ENCODE measurements at places on chromosomes 16 and 17.

GRCh38 chr16:3467182-3467581 is 23.7 kb downstream of the NAA60 start:
- H3K4me1 ChIP-seq, result peaks cover 32% of the 10 kb centered on the region
- DNase-seq, result no peak
- H3K27ac ChIP-seq, result no peak overlapping the region
- H3K4me3 ChIP-seq, result no peak overlapping the region
- no peaks in the 10 kb centered on the region for H3K27me3 ChIP-seq

DNA sequence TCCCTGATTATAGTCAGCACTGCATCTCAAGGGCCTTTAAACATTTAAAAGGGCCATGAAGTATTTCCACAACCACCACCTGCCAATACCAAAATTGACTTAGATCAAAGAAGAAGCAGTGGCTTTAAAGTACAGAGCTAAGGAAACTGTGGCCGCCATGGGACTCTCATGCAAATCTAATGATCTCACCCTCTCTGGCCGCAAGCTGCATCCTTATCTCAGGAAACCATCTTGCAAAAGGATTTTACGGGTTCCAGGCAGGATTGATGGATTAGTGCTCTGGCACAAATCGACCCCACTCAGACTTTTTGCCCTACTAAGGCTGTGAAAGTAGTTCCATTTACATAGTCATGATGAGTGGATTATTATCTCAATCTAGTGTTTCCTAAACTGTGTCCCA is 22.6 kb downstream of the CDRT4 start:
- no peak overlapping the region for H3K4me3 ChIP-seq
- H3K27me3 ChIP-seq, result no peaks in the 10 kb centered on the region
- no peak overlapping the region for H3K27ac ChIP-seq
- peaks cover 9% of the 10 kb centered on the region for H3K36me3 ChIP-seq
- peaks cover 6% of the 10 kb centered on the region for H3K4me1 ChIP-seq
- DNase-seq, result no peak

DNA sequence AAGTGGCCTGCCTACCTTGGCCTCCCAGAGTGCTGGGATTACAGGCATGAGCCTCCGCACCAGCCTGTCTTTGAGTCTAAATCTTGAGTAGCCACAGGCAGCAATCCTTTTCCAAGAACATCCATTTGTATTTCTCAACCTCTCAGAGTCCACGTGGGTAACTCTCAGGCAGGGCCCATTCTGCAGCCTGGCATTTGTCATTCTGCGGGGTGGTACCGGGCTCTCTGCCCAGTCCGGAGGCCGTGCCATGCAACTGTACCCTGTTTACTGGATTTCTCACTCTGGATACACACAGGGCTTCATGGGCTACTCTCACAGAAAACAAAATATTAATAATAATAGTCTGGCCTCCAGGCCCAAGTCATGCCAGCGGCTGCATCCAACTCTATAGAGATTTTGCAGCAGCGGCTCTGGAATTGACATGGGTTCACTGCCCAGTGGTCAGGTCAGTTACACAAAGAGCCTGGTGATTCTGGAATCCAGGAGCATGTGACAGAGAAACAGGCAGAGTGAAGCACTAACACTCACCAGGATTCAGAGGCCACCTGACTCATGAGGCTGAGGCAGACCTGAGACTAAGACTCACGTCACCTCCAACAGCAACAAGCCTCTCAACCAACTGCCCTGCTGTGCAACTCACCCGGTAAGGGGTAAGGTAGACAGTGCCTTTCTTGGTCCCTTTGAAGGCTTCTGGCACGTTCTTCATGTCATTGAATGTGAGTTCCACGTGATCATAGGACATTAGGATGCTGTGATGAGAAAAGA is 4.0 kb downstream of the WBP2 start:
- H3K36me3 ChIP-seq, result peaks cover 35% of the 10 kb centered on the region
- no peak for DNase-seq
- H3K4me1 ChIP-seq, result peaks cover 26% of the 10 kb centered on the region
- H3K4me3 ChIP-seq, result no peak overlapping the region

DNA sequence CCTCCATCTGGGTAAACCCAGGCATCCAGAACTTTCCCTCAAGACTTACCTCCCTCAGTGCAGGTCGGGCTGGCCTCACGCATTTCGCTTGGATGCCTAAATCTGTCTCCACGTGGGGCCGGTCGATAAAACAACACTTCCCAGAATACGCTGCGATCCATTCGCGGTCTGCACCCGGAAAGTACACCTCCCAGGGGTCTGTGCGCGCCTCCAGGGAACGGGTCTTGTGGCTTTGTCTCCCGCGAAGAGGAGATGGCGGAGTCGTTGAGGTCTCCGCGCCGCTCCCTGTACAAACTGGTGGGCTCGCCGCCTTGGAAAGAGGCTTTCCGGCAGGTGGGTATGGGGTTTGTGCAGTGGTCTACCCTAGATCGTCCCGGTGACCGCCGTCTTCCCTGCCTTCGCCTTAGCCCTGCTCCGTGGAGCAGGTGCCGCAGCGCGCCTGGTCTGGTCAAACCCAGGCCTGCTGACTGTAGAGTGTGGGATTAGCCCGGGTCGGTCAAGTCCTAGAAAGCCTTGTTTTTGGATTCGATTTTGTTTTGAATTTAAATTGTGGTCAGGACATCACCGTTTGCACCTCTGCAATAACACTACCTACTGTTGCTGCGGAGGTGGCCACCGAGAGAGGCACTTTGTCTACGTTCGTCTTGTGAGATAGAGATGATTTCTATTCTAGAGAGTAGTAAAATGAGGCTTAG is at the start of gene RPAIN:
Gene RPAIN (plus strand): TSS at position 224 of the 695 bp plus-strand sequence. CDS start 29 bp downstream, at position 253.
- H3K27me3 ChIP-seq, result no peaks in the 10 kb centered on the region
- peaks cover 29% of the 10 kb centered on the region for H3K4me1 ChIP-seq
- peak within 1 kb of the TSS; percentile 97 for H3K4me3 ChIP-seq
- H3K36me3 ChIP-seq, result peaks cover 20% of the 10 kb centered on the region
- peak; percentile 92 for DNase-seq
- peak within 1 kb of the TSS; percentile 93 for H3K27ac ChIP-seq

- peaks cover 21% of the 10 kb centered on the region for H3K27me3 ChIP-seq
- no peaks in the 10 kb centered on the region for H3K36me3 ChIP-seq
- DNase-seq, result no peak
- no peak overlapping the region for H3K4me3 ChIP-seq
These were observed 1.2 kb upstream of the KRT32 start for GRCh38 chr17:41468346-41468745.

- H3K4me1 ChIP-seq, result peaks cover 3% of the 10 kb centered on the region
- H3K36me3 ChIP-seq, result no peaks in the 10 kb centered on the region
- H3K4me3 ChIP-seq, result no peak overlapping the region
- H3K27me3 ChIP-seq, result peaks cover 47% of the 10 kb centered on the region
These were observed 113.4 kb downstream of the ENGASE start for GRCh38 chr17:79188048-79188447.

GRCh38 chr17:50027881-50028735 is 27.8 kb upstream of the ITGA3 start:
- peak overlapping the region; percentile 35 for H3K4me3 ChIP-seq
- H3K27ac ChIP-seq, result peak overlapping the region; percentile 96
- DNase-seq, result peak; percentile 88
- no peaks in the 10 kb centered on the region for H3K36me3 ChIP-seq
- no peaks in the 10 kb centered on the region for H3K27me3 ChIP-seq

DNA sequence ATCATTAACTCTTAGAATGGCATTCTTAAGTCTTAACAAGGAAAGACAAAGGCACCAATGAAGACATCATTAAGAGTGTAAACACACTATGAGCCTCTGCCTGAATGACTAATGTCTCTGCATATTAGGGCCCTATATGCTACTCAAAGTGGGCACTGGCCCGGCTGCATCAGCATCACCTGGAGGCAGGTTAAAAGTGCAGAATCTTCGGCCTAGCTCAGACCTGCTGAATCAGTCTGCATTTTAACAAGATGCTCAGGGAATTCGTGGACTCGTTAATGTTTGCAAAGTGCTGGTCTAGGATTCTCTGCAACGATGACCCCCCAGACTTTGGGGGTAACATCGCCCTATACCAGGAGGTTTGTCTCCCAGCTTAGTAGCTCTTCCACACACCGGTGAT is 6.7 kb downstream of the MPP3 start:
- peaks cover 2% of the 10 kb centered on the region for H3K4me1 ChIP-seq
- peaks cover 10% of the 10 kb centered on the region for H3K36me3 ChIP-seq
- DNase-seq, result no peak
- H3K4me3 ChIP-seq, result no peak overlapping the region

DNA sequence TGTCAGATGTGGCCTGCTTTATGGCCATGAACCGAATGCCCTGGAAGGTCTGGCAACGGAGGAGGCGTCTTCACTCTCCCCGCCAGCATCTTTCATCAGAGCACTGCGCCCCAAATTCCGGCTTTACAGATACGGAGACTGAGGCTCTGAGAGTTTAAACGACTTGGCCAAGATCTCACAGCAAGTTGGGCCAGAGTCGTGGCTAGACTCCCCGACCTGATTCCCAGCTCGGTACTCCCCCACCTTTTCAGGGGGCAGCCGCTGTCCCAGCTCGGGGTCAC is 1.7 kb downstream of the NGFR start:
- H3K27me3 ChIP-seq, result peaks cover 72% of the 10 kb centered on the region
- H3K4me3 ChIP-seq, result peak overlapping the region; percentile 57
- DNase-seq, result no peak
- H3K4me1 ChIP-seq, result peaks cover 20% of the 10 kb centered on the region

- H3K4me1 ChIP-seq, result peaks cover 13% of the 10 kb centered on the region
- no peak overlapping the region for H3K4me3 ChIP-seq
- no peak overlapping the region for H3K27ac ChIP-seq
- no peaks in the 10 kb centered on the region for H3K27me3 ChIP-seq
- DNase-seq, result no peak
- H3K36me3 ChIP-seq, result peaks cover 9% of the 10 kb centered on the region
These were observed 12.3 kb downstream of the HSD11B2 start for GRCh38 chr16:67443265-67443664.

GRCh38 chr17:32298721-32299579 is 33.3 kb downstream of the RHBDL3 start:
- H3K4me1 ChIP-seq, result peaks cover 11% of the 10 kb centered on the region
- no peak for DNase-seq
- no peak overlapping the region for H3K27ac ChIP-seq
- no peaks in the 10 kb centered on the region for H3K36me3 ChIP-seq
- no peaks in the 10 kb centered on the region for H3K27me3 ChIP-seq
- H3K4me3 ChIP-seq, result no peak overlapping the region

DNA sequence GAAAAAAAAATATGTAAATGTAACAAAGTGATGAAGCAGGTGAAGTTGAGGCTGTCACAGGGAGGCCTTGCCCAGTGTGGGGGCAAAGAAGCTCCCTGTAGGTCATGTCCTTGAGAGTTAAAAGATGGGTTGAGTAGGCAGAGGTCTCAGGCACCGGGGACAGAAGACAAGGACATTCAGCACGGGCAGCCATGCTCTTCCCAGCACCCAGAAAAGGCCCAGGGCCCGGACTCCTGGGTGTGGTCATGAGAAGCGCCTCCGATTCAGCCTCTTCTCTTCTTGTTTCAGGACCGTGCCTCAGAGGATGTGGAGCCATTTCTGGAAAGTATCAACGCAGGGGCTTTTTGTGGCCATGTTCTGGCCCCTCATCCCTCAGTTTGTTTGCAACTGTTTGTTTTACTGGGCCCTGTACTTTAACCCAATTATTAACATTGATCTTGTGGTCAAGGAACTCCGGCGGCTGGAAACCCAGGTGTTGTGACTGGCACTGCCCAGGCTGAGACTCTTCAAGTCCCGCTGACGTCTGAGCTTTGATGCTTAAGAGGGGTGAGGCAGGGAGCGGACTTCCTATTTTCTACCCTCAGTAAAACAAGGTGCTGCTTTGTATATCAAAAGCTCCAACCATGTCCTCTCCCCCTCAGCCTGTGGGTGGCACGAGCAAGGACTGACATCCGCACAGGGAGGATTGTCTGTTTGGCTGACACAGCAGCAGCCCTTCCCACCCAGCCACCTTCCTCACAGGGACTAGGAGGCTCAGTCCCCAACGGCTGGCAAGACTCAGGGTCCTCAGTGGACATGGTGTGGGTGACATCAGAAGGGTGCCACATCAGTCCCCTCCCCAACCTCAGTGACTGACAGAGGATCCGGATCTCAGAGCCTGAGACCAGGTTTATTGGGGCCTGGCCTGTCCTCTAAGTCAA is 26.5 kb downstream of the PLA2G10 start:
- H3K27me3 ChIP-seq, result peaks cover 3% of the 10 kb centered on the region
- DNase-seq, result no peak
- H3K36me3 ChIP-seq, result peaks cover 48% of the 10 kb centered on the region
- no peaks in the 10 kb centered on the region for H3K4me1 ChIP-seq
- H3K4me3 ChIP-seq, result no peak overlapping the region
- no peak overlapping the region for H3K27ac ChIP-seq

DNA sequence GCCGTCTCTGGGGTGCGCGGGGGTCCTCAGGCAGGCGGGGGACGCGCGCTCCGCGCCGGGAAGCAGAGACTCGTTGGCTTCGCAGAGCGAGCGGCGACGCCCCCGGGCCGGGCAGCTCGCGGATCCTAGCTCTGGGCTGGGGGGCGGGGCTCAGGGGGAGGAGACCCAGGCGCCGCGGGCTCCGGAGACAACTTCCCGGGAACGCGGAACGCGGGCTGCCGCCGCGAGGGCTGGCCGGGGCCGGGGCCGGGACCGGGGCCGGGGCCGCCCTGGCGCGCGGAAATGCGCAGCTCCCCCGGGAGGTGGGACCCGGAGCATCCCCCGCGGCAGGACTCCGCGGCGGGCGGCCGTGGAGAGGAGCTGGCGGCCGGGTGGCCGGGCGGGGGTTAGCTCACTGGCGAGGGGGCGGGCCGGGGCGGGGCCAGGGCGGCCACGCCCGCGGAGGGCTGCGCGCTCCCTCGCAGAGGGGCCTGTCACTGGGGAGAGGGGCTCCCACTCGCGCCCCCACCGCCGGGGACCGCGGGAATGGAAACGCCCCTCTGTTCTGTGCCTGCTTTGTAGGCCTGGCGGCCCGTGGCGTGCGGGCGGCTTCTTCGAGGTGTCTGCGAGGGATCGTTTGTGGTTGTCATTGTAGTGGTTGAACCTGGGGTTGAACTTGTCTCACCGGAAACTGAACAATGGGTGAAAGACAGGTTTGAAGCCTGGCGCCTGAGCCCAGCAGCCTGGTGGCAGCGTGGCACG is at the start of gene GAS7:
Gene GAS7 (minus strand): TSS at position 98 of the 741 bp plus-strand sequence.
- H3K36me3 ChIP-seq, result peaks cover 2% of the 10 kb centered on the region
- DNase-seq, result peak; percentile 87
- H3K27ac ChIP-seq, result no peak within 1 kb of the TSS
- H3K4me1 ChIP-seq, result peaks cover 12% of the 10 kb centered on the region
- H3K4me3 ChIP-seq, result peak within 1 kb of the TSS; percentile 75
- peaks cover 26% of the 10 kb centered on the region for H3K27me3 ChIP-seq

GRCh38 chr17:16938496-16939207 is 33.3 kb downstream of the TNFRSF13B start:
- no peak overlapping the region for H3K27ac ChIP-seq
- no peaks in the 10 kb centered on the region for H3K36me3 ChIP-seq
- H3K27me3 ChIP-seq, result peaks cover 20% of the 10 kb centered on the region
- H3K4me1 ChIP-seq, result peaks cover 2% of the 10 kb centered on the region
- DNase-seq, result peak; percentile 67
